ENCODE measurements at places on chromosomes 2 and 18. TPM values are rescaled to one million over a fixed set of nuclear protein-coding genes. Genes with fewer than 3 reads are reported as not detected.

ERFE gene
- not detected for total RNA-seq

- no peaks in the 10 kb centered on the region for H3K4me1 ChIP-seq
- H3K4me3 ChIP-seq: no peak overlapping the region
- H3K36me3 ChIP-seq: no peaks in the 10 kb centered on the region
- H3K27ac ChIP-seq: no peak overlapping the region
Observed at GRCh38 chr2:70357684-70358071, 55.8 kb upstream of the FAM136A start.

GRCh38 chr18:12861637-12862036 is 22.4 kb downstream of the PTPN2 start:
- no peak overlapping the region for H3K4me3 ChIP-seq
- no peaks in the 10 kb centered on the region for H3K36me3 ChIP-seq
- H3K27ac ChIP-seq: no peak overlapping the region
- no peaks in the 10 kb centered on the region for H3K27me3 ChIP-seq
- DNase-seq: no peak

DNA sequence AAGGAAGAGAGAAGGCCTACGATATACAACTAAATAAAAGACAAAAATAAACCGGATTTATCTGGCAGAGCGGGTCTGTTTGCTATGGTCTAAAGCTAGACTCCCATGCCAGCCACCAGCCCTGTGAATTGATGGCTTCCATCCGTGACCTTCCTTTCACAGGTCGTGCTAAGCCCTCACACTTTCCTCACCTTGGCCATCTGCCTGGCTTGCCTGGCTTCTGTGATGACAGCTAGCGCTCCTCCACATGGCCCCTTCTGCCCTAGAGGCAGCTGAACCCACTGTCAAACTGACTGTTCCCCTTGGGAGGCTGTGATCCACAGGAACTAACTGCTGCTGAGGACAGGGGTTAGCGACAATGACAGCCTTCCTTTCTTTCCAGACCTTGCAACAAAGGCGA is 32.5 kb downstream of the GAREM1 start:
- no peaks in the 10 kb centered on the region for H3K4me1 ChIP-seq
- H3K27ac ChIP-seq: no peak overlapping the region
- no peak overlapping the region for H3K4me3 ChIP-seq
- H3K27me3 ChIP-seq: no peaks in the 10 kb centered on the region
- no peak for DNase-seq

- no peaks in the 10 kb centered on the region for H3K27me3 ChIP-seq
- no peaks in the 10 kb centered on the region for H3K36me3 ChIP-seq
- DNase-seq: no peak
- H3K4me1 ChIP-seq: no peaks in the 10 kb centered on the region
Observed at GRCh38 chr2:170467568-170468422, 247.3 kb upstream of the SP5 start.

DNA sequence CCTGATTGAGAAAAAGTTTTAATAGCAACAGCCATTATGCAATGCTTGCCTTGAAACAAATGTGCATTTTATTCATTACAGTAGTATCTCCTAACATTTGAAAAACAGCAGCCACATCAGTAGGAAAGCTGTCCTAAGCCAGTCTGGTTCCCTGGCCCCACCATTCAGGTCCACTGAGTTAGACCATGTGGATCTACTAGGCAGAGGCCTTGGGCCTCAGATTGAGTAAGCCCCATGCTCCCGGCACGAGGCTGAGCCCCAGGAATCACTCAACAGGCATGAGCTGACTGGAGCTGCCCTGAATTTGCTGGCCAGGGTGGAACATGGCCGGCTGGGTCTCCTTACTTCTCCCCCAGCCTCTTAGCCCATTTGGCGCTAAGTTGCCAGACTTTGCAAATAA is 103.4 kb downstream of the ZFP36L2 start:
- no peaks in the 10 kb centered on the region for H3K27me3 ChIP-seq
- H3K4me3 ChIP-seq: no peak overlapping the region
- no peak for DNase-seq
- peaks cover 31% of the 10 kb centered on the region for H3K4me1 ChIP-seq

- H3K4me1 ChIP-seq: no peaks in the 10 kb centered on the region
- no peaks in the 10 kb centered on the region for H3K36me3 ChIP-seq
- no peak overlapping the region for H3K27ac ChIP-seq
Observed at GRCh38 chr2:60945341-60945740, 64.0 kb downstream of the REL start.

DNA sequence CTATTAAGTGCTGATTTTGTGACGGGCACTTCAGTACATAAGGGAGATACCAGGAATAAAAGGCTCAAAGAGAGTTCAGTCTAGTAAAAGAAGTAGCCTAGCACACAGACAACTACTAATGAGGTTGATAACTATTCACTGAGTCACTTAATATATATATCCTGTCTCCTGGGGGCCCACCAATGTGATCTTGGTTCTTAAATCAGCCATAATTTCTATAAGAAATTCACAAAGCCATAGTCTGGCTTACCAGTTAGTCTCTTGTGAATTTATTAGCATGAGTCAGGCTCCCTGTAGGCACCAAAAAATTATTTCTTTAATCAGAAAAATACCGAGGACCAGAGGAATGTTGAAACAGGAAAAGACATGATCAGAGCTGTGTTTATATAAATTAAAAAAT is 10.4 kb downstream of the KCNE4 start:
- no peaks in the 10 kb centered on the region for H3K27me3 ChIP-seq
- no peak for DNase-seq
- H3K4me1 ChIP-seq: no peaks in the 10 kb centered on the region
- H3K27ac ChIP-seq: no peak overlapping the region

ZFP36L2 gene
- total RNA-seq: 1,602 TPM

- no peak overlapping the region for H3K27ac ChIP-seq
- no peaks in the 10 kb centered on the region for H3K27me3 ChIP-seq
- H3K4me1 ChIP-seq: no peaks in the 10 kb centered on the region
- no peaks in the 10 kb centered on the region for H3K36me3 ChIP-seq
Observed at GRCh38 chr2:101420623-101421022, 33.3 kb upstream of the CREG2 start.

DNA sequence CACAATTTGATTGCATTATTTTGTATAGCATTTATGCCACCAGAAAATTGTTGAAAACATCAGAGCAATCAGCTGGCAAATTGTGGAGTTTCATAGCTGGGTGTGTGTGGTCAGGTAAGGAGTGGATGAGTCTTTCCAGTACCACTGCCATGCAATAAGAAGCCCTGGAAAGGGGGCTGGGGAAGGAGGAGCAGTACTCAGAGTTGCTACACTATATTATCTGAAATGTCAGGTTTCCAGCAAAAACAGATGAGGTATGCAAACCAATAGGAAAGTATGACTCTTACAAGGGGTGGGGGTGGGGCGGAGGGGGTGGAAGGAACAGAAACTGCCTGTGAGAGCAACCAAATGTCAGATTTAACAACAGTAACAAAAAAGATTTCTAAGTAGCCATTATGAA is 112.2 kb downstream of the SOS1 start:
- DNase-seq: no peak
- no peak overlapping the region for H3K4me3 ChIP-seq
- no peaks in the 10 kb centered on the region for H3K27me3 ChIP-seq
- peaks cover 70% of the 10 kb centered on the region for H3K36me3 ChIP-seq

GRCh38 chr2:210863283-210863682 is 306.9 kb downstream of the CPS1 start:
- no peak overlapping the region for H3K27ac ChIP-seq
- no peak for DNase-seq
- no peaks in the 10 kb centered on the region for H3K36me3 ChIP-seq
- H3K4me3 ChIP-seq: no peak overlapping the region

- H3K36me3 ChIP-seq: no peaks in the 10 kb centered on the region
- no peak overlapping the region for H3K4me3 ChIP-seq
- DNase-seq: no peak
- peaks cover 65% of the 10 kb centered on the region for H3K4me1 ChIP-seq
- H3K27ac ChIP-seq: no peak overlapping the region
Observed at GRCh38 chr2:62202729-62203128, 6.8 kb downstream of the B3GNT2 start.

- no peaks in the 10 kb centered on the region for H3K36me3 ChIP-seq
- H3K27me3 ChIP-seq: no peaks in the 10 kb centered on the region
- no peak overlapping the region for H3K4me3 ChIP-seq
- no peaks in the 10 kb centered on the region for H3K4me1 ChIP-seq
- DNase-seq: no peak
Observed at GRCh38 chr18:52175406-52175805, 164.6 kb upstream of the DCC start.

SERPINB4 gene
- not detected for total RNA-seq

DNA sequence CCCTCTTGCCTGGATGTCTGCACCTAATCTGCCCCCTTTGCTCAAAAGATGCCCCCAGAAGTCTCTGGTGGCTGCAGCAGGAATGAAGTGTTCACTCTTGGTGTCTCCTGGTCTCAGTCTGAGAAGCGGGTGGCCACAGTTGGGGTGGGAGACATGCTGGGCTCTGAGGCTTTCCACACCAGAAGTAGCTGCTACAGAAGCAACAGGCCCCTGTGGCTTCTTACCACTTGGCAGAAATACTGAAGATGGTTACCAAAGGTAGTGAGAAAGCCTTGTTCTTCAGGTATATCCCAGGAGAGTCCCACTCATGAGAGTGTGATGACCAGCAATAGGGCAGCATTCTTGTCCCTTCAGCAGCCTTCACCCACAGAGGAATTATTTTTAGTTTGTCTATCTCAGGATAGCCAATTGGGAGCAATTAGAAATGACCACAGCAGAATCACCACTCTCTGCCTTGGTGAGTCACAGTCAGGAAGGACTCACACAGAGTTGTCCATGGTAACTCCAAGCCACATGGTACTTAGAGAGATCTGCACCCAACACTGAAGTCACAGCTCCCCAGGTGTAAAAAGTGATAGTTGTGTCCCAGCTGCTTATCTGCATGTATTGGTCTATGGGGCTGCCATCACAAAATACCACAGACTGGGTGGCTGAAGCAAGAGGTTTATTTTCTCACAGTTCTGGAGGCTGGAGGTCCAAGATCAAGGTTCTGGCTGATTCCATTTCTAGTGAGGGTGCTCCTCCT is 169.8 kb upstream of the ID2 start:
- no peaks in the 10 kb centered on the region for H3K27me3 ChIP-seq
- H3K4me3 ChIP-seq: no peak overlapping the region
- H3K4me1 ChIP-seq: peaks cover 42% of the 10 kb centered on the region
- no peak overlapping the region for H3K27ac ChIP-seq

All from CD4-positive, alpha-beta T cell (primary cell).